ENCODE measurements at places on chromosomes 3 and 15.

- no peak for DNase-seq
These were observed 3.5 kb upstream of the ROPN1B start for GRCh38 chr3:125965505-125965904.

DNA sequence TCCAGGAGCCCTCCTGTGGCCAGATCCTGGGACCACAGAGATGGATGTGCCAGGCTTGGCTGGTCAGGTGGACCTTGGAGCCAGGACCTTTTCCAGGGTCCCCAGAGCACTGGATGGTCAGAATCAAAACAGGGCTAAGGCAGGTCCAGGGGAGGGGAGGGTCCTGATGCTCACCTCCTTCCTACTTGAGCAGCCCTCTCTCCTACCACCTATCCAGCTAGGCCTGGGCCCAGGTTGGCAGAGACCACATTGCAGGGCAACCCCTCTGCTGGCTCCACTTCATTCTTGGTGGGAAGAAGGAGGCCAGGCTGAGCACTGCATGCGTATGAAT is 28.5 kb upstream of the SFMBT1 start:
- DNase-seq = no peak

- no peak for DNase-seq
These were observed 237.2 kb downstream of the MBNL1 start for GRCh38 chr3:152505926-152506325.

DNA sequence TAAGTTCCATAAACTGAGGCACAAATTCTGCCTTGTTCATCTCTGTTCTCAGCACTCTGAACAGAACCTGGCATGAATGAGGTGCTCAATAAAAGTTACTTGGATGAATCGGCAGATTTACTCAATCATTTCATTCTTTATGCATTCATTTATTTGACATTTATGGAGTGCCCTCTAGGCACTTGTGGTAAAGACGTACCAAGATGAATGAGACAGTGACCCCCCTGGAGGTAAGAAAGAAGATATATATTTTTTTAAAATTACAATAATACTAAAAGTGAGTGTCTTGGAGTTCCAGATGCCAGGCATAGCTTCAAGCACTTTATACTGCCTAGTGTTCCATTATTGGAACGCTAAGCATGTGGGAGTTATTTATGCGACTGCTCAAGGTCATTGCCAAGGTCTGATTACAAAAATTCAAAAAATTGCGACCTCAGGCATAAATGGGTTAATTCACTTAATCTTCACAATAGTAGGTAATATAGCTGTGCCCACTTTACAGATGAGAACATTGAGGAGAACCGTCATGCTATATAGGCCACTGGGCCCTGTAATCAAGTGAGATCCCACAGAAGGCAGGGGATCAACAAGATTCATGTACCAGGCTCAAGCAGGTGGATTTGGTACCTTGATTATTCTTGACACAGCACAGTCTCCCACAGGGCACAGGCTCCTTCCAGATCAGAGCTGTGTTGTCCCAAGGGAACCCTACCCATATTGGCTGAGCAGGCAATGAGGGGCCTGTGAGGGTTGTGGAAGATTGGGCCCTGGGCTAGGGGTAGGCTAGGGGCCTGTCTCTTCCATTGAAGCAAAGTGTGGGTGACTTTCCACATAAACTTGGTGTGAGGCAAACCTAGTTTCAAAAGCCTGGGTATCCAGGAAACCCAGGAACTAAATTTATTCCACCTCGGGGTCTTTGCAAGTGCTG is 10.7 kb downstream of the XIRP1 start:
- DNase-seq = no peak

GRCh38 chr3:143271136-143271535 is 151.6 kb downstream of the CHST2 start:
- no peak for DNase-seq

DNA sequence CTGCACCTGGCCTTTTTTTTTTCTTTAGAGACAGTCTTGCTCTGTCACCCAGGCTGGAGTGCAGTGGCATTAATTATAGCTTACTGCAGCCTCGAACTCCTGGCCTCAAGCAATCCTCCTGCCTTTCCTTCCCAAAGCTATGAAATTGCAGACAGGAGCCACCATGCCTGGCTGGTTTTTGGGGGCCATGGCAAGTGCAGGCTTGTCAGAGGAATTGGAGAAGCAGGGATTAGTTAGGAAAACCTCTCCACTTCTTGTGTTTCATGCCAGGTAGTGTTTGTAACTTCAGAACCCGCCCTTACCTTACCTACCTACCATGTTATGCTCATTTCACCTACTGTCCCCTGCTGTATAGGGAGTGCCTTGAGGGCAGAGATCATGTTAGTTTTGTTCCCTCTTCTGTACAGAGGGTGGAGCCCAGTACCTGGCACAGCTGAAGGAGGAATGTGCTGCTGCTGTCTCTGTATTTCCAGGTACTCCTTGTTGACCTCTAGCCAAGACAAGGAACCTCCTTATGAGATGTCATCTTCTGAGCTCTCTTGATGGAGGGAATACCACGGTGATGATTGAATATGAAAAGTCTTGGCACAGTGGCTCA is 43.8 kb downstream of the TRAK1 start:
- DNase-seq = no peak

DNA sequence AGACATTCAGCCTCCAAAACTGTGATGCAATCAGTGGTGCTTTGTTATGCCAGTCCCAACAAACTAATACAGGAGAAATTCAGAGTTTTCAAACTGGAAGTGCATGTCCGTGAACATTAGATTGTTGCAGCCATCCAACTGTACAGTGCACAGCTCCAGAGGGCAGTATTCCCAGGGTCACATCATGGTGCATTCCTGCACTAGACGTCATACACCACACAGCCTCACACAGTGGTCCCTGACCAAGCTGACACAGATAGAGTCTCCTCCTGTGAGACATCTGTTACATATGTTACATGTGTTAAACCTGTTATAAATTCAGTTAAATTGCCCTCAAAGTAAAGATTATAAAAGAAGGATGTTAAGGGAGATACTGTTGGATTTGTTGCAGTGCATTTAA is 209.0 kb downstream of the LRRN1 start:
- DNase-seq = no peak

DNA sequence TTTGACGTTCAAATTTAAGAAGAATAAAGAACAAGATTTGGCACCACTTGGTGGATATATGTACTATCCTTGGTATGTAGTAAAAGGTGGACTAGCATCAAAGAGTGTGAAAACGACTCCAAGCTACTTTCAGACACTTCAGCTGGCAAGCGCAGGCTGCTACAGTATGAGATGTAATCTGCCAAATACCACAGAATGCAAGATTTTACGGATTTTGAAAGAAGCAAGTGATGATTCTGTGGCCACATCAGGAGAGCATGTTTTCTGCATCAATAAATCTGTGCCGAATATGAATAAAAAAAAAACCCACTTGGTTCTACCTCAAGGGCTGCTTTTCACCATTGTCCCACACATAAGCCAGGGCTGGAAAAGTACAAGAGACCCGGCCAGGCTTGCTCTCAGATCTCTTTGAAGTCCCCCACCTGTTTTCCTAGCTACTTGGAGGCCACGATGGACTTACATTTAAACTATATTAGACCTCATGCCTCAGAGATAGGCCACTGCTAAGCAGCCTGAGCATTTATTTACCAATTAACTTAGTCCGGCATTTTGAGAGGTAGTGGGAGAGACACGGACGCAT is 37.4 kb downstream of the MYO1E start:
- no peak for DNase-seq

- no peak for DNase-seq
These were observed 110.1 kb downstream of the CADM2 start for GRCh38 chr3:85068911-85069310.

- no peak for DNase-seq
These were observed 360.5 kb downstream of the RSL24D1 start for GRCh38 chr15:54836052-54836795.

- no peak for DNase-seq
These were observed 134.3 kb downstream of the TIGIT start for GRCh38 chr3:114428044-114428595.

GRCh38 chr3:60893946-60894345 is 357.3 kb downstream of the FHIT start:
- DNase-seq = no peak

- no peak for DNase-seq
These were observed 14.5 kb downstream of the SETD2 start for GRCh38 chr3:47149339-47149933.

- no peak for DNase-seq
These were observed 188.5 kb downstream of the TPRG1 start for GRCh38 chr3:189360291-189360690.

DNA sequence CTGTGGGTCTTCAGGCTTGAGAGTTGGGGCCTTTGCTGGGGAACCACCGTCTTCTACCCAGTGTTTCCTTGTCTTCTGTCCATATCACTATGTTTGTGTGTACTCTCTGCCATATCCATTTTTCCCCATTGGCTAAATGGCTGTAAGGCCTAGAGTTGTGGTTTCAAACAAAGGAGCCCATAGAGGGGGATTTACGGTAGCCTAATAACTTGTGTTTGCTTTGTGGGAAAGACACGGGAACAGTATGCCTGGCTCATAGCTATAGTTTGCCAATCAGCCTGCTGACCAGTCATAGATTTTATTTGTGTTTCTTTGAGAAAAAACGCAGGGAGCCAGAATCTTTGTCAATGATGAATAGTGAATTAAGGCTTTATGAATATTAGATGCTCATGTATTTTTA is 554.8 kb downstream of the NAALADL2 start:
- DNase-seq = no peak

DNA sequence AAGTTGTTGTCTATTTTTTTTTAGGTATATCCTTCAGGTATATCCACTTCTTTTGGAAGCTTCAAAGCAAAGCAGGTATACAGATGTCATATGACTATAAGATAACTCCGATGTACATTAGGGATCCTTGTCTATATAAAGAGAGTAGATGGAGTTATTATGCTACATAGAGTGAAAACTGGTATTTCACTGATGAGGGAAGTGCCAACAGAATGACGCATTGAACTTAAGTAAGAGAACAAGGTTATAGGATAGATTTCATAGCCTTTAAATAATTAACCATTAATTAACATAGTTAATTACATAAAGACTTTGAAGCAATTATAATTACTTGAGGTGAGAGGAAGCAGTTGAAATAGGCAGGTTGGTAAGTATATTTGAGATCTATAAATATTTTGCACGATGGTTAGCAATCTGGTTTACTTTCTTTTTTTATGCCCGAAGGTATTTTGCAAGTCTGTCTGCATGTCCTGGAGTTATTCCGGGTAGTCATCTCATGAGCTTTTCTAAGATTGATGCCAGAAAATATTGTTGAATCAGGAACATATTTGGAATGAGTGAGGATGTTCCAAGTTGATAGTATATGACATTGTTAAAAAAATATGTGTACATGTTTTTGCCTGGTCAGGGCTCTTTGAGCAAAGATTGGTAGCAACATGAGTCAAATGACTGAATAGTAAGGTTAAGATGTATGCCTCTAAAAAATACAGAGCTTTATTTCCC is 299.5 kb upstream of the KCNMB2 start:
- DNase-seq = no peak

GRCh38 chr3:58131101-58131825 is 79.5 kb downstream of the DNASE1L3 start:
- no peak for DNase-seq

- DNase-seq = no peak
These were observed 165.4 kb downstream of the SSR3 start for GRCh38 chr3:156389449-156389950.

DNA sequence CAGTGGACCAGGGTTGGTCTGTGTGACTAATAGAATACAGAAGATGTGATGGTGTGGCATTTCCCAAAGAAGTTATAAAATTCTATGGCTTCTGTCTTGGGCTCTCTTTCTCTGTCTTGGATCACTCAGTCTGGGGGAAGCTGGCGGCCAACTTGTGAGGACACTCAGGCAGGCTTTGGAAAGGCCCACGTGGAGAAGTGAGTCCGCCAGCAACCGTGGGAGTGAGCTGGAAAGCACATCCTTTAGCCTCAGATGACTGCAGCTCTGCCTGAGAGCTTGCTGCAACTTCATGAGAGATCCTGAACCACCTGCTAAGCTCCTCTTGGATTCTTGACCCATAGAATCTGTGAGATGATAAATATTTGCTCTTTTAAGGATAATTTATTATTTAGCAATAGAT is 72.0 kb upstream of the RASGRP1 start:
- DNase-seq = no peak

GRCh38 chr15:88696254-88696653 is 57.4 kb downstream of the ISG20 start:
- no peak for DNase-seq

GRCh38 chr3:18591120-18591519 is 166.0 kb upstream of the SATB1 start:
- no peak for DNase-seq

GRCh38 chr3:179073816-179074215 is 2.2 kb upstream of the ZMAT3 start:
- DNase-seq = no peak

GRCh38 chr3:172341482-172342059 is 106.7 kb downstream of the GHSR start:
- DNase-seq = no peak

GRCh38 chr3:108024146-108024850 is 66.5 kb downstream of the CD47 start:
- no peak for DNase-seq

- DNase-seq = no peak
These were observed 54.7 kb downstream of the RPL22L1 start for GRCh38 chr3:170815340-170815739.

GRCh38 chr3:19735111-19735510 is 198.9 kb downstream of the EFHB start:
- DNase-seq = no peak

GRCh38 chr3:186003610-186004009 is 65.8 kb upstream of the TRA2B start:
- no peak for DNase-seq

GRCh38 chr3:195771646-195772300 is 40.0 kb downstream of the MUC4 start:
- no peak for DNase-seq
